ENCODE measurements at places on chromosomes 6 and 20.

DNA sequence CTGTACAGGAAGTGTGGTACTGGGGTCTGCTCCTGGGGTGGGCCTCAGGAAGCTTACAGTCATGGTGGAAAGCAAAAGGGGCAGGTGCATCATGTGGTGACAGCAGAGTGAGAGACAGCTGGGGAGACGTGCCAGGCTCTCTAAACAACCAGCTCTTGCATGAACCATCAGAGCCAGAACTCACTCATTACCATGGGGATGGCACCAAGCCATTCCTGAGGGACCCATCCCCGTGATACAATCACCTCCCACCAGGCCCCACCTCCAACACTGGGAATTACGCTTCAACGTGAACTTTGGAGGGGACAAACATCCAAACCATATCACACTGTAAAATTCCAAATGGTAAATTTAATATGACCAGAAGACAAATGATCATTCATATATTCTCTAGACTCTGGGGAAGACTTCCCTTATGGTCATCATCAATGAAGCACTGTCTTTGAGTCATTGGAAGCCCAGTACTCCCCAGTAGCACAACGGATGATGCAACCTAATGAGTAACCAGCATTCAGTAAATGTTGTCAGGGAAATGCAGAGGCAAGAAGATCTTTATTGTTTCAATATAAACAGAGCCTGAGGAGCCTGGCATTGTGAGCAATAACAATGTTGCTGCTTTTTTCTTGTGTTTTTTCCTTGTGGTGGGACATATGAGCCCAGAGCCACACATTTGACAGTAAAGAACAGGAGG, 48.2 kb upstream of the RALY start:
- DNase-seq, result no peak

DNA sequence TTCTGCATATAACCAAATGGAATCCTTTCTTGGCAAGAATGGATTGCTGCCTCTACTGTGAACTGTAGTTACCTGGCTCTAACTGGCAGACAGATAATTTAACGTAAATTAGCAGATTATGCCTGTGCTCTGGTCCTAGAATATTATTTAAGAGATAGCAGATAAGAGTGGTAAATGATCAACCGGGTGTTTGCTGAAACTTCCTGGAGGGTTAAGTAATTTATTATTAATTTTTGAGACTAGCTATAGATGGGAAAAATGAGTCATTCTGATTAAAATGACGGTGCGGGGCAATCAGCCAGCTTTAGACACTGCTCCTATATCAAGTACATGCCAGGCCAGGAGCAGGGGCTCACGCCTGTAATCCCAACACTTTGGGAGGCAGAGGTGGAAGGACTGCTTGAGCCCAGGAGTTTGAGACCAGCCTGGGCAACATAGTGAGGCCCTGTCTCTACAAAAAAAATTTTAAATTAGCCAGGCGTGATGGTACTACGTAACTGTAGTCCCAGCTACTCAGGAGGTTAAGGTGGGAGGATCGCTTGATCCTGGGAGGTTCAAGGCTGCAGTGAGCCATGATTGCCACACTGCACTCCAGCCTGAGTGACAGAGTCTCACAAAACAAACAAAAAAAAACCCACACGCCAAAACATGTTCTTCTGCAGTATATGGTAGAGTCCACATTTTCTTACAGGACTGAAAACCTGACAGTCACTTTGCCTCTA, 22.6 kb downstream of the B4GALT5 start:
- DNase-seq, result no peak

GRCh38 chr20:62748311-62748710, 39.7 kb downstream of the NTSR1 start:
- DNase-seq, result no peak

- no peak for DNase-seq
Measured at GRCh38 chr6:61841958-61842357, 444.1 kb downstream of the KHDRBS2 start.

DNA sequence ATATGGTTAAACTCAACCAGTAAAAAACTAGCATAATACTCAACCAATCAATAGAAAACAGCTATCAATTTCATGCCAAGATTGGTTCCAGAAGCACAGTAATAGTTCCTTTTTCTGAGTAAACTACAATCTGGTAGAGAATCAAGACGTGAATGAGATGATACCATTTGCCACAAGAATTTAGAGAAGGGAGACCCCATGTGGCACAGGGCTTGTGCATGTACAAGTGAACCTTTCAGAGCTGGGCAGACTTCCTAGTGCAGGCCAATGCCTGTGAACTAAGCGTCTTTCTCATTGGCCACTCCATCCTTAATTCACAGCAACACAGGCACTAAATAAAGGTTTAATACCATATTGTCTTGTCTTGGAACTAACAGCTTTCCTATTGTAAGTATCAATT, 213.5 kb downstream of the RFPL4B start:
- no peak for DNase-seq

DNA sequence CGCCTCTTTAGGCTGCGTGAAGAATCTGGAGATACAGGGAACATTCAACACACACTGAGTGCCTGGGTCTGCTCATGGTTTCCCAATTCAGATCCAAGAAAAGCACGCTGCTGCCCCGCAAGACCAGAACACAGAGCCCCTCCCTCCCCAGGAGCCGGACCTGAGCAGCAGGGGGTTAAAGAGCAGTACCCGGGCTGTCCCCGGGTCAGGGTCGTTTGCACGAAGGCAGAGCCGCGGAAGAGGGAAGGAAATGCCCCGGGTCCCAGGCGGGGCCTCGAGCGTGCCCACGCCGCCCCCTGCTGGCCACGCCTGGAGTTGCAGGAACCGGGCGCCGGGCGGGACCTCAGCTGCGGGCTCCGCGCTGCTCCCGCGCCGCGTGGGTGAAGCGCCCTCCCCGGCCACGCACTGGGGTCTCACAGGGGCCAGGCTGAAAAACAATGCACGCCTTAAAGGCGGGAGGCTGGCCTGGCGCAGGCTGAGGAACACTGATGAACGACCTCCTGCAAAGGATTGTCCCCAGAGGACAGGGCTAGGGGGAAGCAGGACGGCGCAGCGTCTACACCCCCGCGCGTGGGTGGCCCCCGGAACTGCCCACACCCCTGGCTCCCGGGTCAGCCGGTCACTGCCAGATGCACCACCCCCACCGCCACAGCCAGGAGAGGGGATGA, 48.9 kb downstream of the ANKRD60 start:
- DNase-seq, result no peak

DNA sequence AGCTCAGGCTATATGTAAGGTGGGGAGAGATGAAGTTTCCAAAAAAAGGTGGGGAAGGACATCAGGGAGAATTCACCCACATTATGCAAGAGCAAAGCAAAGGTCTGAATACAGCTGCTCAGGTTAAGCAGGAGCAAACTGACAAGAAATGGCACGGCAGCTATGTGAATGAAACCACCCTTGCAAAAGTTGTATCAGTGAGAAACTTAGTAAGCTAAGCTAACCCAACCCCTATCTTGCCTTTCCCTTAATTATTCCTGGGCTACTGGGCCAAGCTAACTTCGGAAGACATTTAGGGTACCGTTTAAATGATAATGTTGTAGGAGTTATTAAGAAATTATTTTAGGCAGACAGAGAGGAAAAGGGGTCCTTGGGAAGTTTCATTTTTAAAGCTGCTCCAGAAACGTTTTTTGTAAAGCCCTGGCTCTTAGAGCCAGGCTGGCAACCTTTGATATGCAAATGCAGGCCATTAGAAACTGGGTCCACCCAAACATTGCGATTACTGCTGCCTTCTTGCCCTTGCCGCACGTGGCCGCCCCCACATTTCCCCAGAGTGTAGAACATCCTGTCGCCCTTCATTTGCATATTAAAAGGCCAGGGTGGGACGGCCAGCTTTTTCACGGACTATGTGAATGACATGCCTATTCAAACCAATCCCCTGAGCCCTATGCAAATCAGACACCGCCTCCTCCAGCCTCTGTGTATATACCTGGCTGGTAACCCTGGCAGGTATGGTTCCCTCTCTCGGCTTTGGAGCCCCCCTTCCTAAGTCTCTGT, 60.5 kb upstream of the SAMD5 start:
- DNase-seq, result no peak
